Stimulated activated memory B cell treated with anti-CD40 and anti-IgM and Interleukin-4, amounts not matched to agents 10 μg/mL and 1 μg/mL and 100 μg/mL, for 72 hours (primary cell): ENCODE measurements at places on chromosomes 1 and 21.

- no peak for ATAC-seq
Observed at GRCh38 chr1:186099336-186100104, 275.5 kb downstream of the TPR start.

DNA sequence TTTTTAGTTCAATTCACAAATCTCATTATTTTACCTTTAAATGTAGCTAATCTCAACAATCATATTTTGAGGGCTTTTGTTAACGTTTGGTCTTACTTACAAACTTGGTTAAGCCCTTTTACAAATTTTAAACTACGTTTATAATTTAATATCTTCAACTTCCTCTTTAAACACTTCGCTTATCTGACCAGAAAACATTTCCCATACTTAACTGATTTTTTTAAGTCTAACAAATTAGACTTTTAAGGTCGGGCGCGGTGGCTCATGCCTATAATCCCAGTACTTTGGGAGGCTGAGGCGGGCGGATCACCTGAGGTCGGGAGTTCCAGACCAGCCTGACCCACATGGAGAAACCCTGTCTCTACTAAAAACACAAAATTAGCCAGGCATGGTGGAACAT lies 300.9 kb downstream of the LMX1A start:
- ATAC-seq, result no peak

DNA sequence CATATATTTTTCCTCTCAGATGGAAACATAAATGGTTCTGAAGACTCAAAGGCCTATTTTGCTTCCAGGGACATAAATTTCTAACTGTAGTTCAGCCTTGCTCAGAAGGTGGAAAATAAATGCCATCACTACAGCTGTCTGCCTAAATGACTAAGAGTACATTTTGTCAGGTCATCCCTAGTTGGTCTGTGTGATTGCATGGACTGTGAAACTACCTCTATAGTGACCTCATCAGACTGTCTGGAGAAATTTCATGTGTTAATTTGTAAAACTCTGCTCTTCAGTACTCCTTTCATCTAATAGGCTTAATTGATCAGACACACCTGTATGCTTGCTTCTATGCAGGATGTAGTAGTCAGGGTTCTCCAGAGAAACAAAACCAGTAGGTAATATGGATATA lies 886.9 kb downstream of the AMY1C start:
- peak; percentile 84 for ATAC-seq

DNA sequence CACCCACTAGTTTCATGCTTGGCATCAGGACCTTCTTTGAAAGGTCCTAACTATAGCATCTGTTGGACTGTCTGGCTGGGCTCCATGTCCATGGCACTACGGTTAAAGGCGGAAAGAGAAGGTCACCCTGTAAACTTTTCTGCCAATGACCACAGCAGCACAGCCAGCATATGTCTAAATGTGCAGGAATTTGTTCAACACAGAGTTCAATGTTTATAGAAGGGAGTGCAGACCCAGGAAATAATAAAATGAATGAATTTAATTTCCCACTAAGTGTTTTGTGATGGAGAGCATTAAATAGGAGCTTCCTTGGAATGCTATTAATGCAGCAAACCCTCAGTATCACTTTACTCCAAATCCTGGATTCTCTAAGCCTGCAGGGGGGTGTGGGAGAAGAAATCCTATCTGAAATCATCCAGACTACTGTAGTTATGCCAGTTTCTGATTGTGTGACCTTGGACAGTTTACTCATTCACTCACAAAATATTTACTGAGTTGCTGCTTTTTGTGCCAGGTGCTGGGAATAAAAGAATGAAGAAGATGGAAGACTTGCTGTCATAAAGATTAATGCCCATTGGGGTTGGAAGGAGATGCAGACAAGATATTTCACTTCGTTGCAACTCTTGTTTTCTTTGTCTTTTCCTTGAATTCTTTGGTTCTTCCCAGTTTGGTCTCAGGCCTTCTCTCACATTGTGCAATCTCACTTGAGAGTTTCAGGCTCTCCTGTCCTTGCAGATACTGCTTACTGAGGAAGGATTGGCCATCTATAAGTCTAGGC lies 195.0 kb downstream of the ROR1 start:
- ATAC-seq, result no peak

DNA sequence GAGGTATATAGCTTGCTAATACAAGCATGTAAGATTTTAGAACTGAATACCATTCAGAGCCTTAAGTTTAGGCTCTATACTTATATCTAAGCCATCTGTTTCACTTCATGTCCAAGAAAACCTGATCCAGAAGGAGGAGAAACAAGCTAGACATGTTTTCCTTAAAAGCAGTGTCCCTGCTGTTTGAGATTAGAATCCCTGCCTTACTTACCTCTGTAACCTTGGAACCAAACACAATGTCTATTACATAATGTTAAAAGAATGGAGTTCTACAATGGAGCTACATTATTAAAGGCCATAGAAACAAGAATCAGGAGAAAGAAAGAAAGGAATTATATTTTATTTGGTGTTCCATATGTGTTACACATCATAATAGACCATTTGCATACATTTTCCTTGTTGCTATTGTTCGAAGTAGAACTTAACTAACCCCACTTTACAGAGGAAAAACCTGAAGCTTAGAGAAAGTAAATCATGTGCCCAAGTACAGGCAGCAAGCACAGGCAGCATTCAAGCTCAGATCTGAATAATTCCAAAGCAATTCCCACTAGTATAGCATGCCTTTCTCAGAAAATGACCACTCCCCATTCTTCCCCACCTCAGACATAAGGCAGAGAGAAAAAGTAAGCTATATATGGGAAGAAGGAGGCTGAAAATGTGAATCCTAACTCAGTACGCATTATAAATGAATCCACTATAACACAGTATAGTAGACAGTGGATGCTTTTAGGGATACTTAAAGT lies 380.1 kb upstream of the SPAG17 start:
- no peak for ATAC-seq

DNA sequence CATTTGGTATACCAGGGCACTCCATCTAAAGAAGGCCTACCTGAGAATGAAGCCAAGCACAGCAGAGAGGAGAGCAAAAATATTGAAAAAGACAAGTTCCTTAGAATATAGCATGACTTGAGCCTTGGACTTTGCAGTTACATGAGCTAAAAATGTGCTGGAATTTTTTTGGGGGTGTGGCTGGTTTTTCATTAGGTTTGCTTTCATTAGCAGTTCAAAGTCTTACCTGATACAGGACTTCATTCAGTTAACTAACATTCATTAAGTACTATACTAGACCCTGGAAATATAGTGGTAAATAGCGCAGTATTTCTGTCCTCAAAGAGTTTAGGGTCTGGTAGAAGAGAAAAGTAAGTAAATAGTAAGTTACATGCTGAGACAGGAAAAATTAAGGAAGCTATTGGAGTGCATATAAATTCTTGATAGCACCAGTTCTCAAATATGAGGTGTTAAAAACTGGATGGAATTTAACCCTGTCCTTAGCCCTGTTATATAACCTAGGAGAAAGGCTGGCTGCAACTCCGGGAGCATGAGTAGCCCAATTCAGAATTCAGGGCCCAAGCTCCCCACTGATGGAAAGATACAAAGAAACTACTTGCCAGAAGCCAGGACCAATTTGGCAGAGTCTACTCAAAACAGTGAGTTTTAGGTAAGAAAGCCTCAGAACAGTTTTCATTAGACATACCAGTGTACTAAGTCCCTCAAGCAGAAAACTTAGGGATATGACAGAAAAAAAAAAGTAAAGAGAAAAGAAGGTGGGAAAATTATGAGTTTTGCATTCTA lies 3.1 kb upstream of the DOCK7 start:
- ATAC-seq, result no peak

- no peak for ATAC-seq
Observed at GRCh38 chr1:27010226-27010994, 2.2 kb downstream of the TENT5B start.

- no peak for ATAC-seq
Observed at GRCh38 chr1:210236386-210236839, 3.8 kb downstream of the SERTAD4 start.

DNA sequence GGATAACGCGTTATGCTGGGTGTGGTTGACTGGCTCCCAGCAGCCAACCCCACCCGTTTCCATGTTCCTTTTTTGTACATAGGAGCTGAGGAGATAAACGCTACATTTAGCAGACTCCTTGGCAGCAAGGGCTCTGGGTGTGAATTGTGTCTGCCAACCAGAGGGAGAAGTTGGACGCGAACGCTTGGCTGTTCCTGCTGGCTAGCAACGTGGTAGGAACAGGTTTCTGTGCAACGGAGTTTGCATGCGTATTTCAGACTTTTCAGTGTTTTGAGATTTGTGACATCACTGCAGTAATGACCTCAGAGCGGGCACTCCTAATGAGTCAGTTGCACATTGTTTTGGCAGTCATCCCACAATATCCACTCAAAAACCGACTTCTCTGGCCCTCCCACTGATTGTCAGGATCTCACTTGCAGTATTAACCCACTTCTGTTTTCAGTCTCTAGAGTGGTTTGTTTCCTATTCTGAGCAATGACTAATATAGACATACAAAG lies 98.7 kb upstream of the RGS1 start:
- ATAC-seq, result peak; percentile 64

DNA sequence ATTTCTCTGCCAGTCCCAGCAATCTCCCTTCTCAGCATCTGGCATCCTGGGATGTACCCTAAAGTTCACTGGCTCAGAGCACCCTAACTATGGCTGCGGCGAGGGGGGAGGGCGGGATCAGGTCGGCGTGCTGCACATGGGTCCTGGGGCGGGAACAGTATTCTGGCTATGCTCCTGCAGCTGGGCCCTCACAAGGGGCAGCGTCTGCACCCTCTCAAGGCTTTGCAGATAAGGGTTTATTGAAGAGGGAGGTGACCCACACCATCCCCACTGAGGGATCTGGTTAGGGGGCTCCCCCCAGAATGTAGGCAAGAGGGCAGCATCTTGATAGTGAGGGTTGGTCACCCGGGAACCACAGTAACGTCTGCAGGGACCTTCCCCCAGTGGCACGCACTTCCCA lies 44.9 kb upstream of the PCBP3 start:
- no peak for ATAC-seq

- no peak for ATAC-seq
Observed at GRCh38 chr1:12076425-12077005, 13.4 kb downstream of the TNFRSF8 start.

DNA sequence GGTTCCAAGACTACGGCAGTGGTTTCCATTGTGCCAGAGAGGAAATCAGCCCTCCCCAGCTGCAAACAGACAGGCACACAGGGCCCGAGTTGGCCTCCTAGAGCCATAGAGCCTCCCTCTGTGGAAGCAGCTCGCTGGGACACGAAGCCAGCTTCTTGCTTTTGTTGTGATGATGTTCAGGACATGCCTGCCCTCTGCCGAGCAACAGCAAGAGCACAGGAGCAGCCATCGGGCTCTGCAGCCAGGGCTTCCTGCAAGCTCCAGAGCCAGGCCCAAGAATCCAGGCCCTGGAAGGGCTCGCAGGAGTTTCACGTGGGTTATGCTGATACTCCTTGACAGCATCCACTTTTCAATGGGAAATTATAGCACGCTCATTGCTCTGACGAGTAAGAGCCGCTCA lies 18.5 kb downstream of the NPHP4 start:
- no peak for ATAC-seq

DNA sequence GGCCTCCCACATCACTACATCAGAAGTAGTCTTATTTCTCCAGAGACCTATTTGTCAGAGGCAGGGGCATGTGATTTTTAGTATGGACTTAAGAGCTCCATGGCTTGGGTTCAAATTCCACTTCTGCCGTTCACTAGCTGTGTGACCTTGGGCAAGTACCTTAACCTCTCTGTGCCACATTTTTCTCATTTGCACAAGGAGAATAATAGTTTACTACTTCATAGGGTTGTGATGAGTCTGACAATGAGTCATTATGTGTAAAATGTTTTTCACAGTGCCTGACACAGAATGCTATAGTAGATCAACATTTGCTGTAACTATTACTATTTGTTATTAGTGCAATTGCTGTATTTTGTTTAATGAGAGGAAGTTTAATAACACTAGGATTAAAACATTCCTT lies 200.6 kb downstream of the PRDM2 start:
- ATAC-seq, result no peak

GRCh38 chr21:33199516-33200217 lies 30.1 kb upstream of the IFNAR2 start:
- peak; percentile 93 for ATAC-seq

GRCh38 chr1:84390226-84390625 lies 8.1 kb upstream of the DNASE2B start:
- no peak for ATAC-seq

DNA sequence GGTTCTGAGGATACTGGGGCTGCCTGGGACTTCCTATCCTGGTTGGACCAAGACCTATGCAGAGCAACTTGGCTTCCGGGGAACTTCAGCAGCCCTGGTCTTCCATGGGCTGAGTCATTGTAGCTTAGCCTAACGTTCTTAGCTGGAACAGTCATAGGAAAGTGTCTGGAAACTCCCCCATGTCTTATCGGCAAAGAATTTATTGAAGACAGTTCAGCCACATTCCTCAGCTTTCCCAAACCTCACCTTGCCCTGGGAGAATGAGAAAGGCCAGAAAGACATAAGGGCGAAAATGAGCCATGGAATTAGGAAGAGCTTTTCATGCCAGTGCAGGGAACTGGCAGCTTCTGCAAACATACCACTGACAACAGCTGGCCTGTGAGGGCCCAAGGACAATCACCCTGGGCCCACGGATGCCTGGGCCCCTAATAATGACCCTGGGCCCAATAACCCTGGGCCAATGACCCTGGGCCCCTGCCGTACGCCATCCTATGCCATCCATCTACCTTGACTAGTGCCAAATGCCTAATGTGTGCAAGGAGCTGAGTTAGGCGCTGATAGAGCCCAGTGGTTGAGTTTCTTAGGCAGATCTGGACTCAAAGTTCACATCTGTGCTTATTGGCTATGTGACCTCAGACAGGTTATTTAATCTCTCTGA lies 114.4 kb upstream of the GADD45A start:
- no peak for ATAC-seq

- ATAC-seq, result no peak
Observed at GRCh38 chr21:45990741-45991605, 9.4 kb downstream of the COL6A1 start.

- no peak for ATAC-seq
Observed at GRCh38 chr1:15341634-15342407, 67.9 kb upstream of the EFHD2 start.

- no peak for ATAC-seq
Observed at GRCh38 chr1:235943581-235944114, 76.9 kb upstream of the LYST start.

DNA sequence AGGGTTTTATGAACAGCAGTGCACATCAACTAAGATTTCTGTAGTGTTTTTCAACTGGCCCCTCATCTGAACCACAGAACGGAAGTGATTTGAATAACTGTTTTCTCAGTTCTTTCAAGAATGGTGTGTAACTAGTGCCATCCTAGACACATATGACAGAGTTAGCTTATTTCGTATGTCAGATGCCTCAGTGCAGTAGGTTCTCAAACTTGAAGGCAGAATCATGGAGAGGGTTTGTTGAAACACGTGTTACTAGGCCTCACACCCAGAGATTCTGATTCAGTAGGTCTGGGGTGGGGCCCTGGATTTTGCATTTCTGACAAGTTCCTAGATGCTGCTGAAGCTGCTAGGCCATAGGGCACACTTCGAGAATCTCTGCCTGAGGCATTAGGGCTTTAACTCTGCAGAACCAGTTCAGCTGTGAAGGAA lies 49.0 kb downstream of the SCCPDH start:
- ATAC-seq, result peak; percentile 86

GRCh38 chr1:41318135-41318534 lies 43.1 kb upstream of the FOXO6 start:
- no peak for ATAC-seq
